ENCODE measurements at places on chromosomes 12 and 14.

DNA sequence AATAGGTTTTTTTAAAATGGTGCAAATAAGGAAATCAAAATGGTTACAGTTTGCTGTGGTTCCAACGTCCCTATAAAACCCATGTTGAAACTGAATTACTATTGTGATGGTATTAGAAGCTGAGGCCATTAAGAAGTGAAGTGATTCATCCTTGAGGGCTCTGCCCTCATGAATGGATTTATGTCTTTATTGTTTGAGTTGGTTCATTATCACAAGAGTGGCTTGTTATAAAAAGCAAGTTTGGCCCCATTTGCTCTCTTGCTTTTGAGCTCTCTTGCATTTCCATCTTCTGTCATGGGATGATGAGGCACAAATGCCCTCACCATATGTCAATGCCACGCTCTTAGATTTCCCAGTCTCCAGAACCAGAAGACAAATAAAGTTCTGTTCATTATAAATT, 62.3 kb downstream of the PRKD1 start:
- DNase-seq = no peak

- DNase-seq = no peak
Observed at GRCh38 chr14:59852350-59852749, 18.2 kb downstream of the RTN1 start.

DNA sequence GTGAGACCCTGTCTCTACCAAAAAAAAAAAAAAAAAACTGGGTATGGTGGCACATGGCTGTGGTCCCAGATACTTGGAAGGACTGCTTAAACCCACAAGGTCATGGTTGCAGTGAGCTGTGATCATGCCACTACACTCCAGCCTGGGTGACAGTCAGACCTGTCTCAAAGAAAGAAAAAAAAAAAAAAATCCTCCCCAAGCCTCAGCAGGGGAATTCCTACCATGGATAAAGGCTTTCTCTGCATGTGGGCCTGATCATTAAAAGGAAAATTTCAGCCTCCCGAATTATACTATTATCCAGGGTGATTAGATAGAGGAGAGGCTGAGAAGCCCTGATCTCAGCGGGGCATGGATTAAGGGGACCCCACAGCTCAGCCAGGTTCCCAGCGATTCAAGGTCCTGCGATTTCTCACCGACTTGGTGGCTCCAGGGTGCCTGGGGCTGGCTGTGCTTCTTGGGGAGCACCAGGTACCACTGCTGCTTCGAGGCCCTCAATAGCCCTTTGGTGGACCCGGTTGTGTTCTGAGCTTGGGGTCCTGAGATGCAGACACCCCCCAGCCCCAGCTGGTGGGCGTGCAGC, 5.6 kb downstream of the SH2B3 start:
- no peak for DNase-seq

DNA sequence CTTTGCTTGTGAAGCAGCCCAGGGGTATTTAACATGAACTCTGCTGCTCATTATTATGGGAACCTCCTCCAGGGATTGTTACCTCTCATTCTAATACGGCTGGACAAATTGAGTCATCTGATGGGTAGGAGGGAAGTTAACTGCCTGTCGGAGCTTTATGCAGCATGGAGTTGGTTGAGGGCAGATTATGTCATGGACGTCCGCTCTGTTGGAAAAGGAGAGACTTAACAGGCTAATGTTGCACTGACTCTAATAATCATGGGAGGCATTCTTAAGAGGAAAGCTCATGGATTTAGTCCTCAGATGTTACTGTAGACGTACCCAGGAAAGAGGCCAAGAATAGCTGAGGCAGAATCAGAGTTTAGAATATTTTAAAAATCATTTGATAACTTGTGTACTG, 9.9 kb downstream of the POP5 start:
- DNase-seq = no peak

GRCh38 chr12:94433744-94434143, 25.9 kb downstream of the CEP83 start:
- DNase-seq = no peak

DNA sequence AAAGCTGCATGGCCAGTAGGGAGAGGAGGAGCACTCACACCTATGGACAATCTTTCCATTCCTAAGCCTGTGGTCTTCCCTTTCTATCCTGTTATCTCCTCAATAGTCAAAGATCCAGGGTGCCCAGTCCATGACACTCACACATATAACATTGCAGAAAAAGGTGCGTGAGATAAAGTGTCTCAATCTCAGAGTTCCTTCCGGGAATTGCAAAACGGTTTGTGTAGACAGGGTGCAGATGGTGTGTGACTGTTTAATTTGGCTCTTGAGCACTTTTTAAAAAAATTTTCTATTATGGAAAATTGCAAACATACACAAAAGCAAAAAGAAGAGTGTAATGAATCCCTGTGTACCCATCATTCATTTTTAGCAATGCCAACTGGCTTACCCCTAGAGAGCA, 1493.6 kb downstream of the AACS start:
- no peak for DNase-seq

DNA sequence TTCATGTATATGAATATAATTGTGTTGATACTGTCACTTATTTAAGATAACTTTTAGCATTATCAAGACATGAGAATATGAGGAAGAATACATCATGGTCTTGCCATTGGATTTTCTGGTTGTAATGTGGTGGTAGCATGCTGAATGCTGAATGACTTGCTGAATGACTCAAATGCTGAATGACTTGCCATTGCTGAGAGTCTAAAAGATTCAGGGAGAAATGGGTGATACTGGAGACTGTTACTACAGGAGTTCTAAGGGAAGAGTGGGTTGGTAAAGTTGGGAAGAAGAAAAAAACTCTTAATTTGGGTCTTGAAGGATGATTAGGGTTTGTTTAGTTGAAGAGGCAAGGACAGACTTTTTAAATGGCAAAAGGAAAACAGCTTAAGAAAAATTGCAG, 72.1 kb upstream of the MANSC4 start:
- DNase-seq = no peak

Data from stimulated activated CD4-positive, alpha-beta T cell treated with anti-CD3 and anti-CD28 coated beads, Interleukin-12 subunit alpha, Interleukin-12 subunit beta, amount 100 ng/mL, for 24 hours (primary cell).